ENCODE measurements at places on chromosomes 5 and 9.

DNA sequence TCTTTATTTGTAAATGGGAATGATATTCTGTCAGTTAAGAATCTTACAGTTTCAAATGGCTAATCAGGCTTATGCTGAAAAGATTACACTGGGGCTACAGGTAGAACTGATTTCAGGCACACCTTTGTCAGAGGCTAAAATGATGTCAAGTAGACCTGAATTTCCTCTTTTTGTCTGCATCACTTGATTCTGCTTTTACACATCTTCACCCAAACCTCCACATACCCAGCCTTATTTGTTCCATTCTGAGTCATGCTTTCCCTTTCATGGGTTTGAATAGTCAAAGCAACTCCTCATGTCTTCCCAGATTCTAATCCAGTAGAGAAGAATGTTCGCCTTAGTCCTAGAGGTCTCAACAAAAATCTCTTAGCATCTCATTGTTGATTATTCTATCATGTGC lies 156.4 kb downstream of the CWC27 start:
- no peak for DNase-seq

- no peak for DNase-seq
Observed at GRCh38 chr5:25850581-25850980, 1187.8 kb downstream of the CDH9 start.

DNA sequence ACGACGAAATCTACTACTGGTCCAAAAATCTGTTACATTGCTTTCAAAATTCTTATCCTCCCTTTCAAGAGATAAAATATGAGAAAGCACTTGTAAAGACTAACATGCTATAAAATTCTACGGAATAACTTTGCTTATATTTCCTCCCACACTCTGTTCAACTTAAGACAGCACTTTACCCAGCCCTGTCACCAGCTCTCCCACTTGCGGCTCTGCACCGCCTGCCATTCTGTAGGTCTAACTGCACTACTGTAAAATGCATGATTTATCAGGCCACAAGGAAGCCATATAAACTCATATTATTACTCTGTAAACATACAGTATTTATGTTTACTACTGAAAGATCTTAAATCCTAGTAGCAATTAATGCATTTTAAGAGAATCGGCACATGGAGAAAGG lies 11.4 kb downstream of the CTNND2 start:
- DNase-seq, result no peak

GRCh38 chr9:76758476-76758875 lies 5.8 kb upstream of the PCA3 start:
- no peak for DNase-seq

- DNase-seq, result no peak
Observed at GRCh38 chr9:114319147-114319546, 3.8 kb upstream of the ORM1 start.

Data from inflammatory macrophage treated with lipopolysaccharide for 4 hours (primary cell).